ENCODE measurements at places on chromosomes 13 and 19.

- DNase-seq, result no peak
These were observed 2896.2 kb downstream of the PCDH9 start for GRCh38 chr13:64333888-64334287.

- DNase-seq, result peak; percentile 85
These were observed 13.4 kb upstream of the C19orf33 start for GRCh38 chr19:38290631-38291147.

DNA sequence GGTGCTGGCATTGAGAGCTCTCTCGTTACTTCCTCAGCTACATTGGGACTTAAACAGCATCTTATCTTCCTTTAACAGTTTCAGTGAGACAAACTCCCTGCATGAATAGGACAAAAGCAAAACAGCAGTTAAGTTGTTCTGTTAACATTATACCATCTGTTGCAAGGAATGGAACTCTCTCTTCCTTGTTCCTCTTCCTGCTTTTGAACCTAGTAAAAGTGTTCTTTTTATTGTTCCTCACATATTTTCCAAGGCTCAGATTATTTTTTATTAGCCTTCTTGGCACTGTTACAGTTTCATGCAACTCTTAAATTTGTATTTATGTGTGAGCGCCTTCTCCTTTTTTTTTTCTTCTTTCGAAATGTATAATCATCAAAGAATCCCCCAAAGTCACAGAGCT is 202.6 kb upstream of the UFM1 start:
- no peak for DNase-seq

DNA sequence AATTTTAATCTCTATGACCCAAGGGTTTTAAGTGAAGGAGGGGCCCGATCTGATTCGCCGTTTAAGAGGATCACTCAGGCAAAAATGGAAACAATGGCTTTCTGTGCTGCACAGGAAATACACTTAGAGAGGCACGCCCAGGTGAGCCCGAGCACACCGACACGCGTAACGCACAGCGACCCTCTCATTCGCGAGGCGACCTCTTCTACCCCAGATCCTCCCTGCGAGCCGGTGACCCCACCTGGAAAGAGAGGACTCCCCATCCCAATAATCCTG is 216 bp downstream of the SH2D3A start:
- no peak for DNase-seq

DNA sequence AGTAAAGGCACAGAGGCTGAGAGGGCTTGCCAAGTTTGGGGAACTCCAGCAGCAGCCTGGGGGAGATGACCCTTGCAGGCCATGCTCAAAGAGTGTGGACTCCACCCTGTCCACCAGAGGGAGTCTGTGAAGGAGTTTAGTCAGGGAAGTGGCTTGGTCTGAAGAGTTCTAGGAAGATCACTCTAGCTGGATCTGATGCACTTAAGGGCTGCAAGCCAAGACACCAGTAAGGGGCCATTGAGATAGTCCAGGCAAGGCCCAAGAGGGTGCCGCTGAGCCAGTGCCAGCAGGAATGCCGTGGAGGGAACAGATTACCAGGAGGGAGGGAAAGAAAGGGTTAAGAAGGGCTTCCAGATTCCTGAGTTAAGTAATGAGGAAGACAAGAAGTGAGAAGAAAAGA is 68.7 kb downstream of the ZAR1L start:
- peak; percentile 74 for DNase-seq

DNA sequence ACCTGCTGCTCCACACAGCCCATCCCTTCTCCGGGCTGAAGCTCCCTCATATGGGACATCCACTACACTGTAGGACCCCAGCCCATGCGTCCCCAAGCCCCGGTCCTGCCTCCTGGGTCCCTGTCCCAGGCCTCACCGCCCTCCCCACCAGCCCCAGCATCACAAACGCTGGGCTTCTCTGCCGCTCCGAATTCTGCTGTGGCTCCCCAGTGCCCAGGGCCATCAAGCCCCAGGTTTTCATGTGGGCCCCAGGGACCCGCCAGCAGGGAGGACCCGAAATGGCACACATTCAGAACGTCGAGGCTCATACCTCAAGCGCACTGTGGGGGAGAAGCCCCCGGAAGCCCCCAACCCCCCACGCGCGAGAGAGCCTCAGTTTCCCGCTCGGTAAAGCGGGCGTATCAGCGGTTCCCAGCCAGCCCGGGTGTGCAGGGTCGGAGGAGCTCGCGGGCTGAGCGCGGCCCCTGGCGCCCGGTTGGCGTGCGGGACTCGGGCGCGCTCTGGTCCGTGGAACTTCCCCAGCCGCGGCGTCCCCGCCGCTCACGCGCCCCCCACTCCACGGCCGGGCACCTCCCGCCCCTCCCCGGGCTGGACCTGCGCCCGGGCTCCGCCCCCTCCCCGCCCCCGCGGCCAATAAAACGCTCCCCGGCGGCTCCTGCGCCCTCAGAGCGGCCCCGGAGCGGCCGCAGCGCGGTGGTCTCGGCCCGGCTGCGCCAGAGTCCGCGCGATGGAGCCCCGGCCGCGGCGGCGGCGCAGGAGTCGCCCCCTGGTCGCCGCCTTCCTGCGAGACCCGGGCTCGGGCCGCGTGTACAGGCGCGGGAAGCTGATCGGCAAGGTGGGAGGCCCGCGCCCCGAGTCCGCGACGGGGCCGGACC is at the start of gene PLK5:
TSS of gene PLK5 (plus strand) at position 666 of the 875 bp plus-strand sequence. CDS start 2,920 bp downstream, outside the sequence.
- DNase-seq, result no peak

- DNase-seq, result peak; percentile 56
These were observed 28.3 kb downstream of the CEBPA start for GRCh38 chr19:33273881-33274662.

DNA sequence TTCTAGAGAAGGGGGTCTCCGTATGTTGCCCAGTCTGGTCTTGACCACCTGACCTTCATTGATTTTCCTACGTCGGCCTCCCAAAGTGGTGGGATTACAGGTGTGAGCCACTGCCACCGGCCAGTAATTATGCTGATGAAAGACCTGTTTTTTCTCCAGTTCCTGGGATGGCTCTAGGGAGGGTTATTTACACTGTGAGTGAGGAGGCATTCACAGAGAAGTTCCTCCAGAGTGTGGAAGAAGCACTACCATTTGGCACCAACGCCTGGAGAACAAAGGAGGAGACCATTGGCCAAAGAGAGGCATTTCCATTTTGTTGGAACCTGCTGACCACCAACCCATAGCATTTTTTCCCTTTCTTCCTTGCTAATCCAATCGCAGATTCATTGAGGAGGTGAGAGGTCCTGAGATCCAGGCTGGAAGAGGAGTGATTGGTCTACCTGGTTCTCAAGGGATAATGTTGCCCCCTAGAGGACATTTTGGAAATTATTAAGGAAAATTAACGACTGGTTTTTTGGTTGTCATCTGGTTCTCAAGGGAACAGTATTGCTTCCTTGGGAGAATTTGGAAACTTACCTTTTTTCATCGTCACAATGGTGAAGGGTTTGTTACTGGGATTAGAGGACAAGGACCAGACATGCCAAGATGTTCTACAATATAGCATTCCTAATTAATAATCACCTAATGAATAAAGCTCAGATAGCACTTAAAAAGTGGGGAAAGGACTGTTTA is 5.5 kb upstream of the SAE1 start:
- peak; percentile 71 for DNase-seq

DNA sequence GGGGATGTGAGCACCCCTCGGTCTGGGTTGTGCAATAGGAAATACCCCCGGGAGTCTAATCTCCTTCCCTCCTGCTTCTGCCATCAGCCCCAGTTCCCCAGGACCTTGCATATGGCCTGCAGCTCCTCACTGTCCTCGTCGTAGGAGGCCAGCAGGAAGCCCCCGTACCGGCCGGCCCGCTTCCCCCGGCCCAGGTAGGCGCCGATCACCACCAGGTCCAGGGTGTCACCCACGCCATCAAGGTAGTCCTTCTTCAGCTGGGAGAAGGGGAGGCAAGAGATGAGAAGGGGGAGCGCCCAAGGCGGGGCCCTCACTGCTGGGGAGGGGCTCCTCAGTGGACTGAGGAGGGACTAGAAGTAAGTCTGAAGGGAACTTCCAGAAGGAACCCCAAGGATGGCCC is 10.4 kb upstream of the PLA2G4C start:
- DNase-seq, result no peak
